ENCODE measurements at places on chromosomes 4 and X.

DNA sequence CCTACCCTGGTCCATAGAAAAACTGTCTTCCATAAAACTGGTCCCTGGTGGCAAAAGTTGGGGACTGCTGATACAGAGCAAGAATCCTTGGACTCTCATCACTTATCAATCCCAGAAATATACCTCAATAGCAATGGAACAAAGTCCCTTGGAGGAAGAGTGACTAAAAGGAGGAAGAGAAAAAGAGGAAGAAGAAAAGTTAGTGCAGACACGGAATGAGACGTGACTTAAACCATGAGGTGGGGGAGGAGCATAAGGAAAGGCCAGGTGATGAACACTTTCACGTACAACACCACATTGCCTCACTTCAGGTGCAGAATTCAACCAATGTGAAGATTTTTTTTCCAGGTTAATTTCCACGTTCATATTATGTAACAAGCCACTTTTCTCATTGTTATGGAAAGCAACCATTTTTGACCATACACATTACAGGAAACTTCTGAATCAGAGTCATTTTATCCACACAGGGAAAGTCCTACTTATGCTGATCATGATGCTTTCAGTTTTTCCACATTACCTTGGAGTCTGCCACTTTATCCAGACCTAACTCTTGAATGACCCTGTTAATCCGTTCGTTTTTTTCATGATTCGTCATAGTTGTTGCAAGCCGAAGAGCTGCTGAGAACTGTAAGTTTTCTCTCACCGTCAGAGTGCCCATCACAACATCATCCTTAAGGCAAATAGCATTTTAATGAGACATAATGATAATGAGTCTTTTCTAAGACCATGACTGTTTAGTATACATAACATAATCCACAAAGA, 27.7 kb downstream of the ABCG2 start:
- DNase-seq = no peak

DNA sequence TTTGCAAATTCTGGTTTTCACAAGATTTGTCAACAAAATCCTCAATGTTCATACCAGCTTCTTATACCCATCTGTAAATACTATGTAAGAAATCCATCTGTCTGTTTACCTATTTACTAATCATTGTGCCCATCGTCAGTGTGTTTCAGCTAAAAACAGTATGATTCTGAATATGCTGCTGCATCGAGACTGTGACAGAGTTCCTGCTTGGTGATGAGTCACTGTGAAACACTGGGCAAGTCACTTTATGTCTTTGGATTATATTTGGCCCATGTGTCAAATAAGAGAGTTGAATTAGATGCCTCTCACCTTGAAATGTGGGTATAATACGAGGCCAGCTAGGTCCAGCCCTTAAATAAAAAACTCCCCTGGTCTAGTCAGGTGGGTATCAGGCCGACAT, 79.3 kb downstream of the CBLL2 start:
- no peak for DNase-seq

DNA sequence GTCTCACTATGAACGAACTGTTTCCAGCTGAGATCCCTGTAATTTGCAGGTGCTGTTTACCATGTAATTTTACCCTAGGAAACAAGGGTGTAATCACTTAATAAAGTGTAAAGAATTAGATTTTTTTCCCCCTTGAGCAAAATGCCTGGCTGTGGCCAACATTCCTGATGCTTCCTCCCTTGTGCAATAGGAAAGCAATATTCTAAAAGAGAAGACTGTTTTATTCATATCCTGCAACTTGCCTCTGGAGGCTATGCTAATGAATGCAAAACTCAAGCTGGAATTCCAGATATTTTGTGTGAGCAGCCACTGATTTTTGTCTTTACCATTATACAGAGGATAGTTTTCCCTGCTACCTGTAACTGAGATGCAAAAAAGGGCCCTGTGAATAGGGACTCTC, 98.0 kb downstream of the AWAT2 start:
- DNase-seq = no peak

DNA sequence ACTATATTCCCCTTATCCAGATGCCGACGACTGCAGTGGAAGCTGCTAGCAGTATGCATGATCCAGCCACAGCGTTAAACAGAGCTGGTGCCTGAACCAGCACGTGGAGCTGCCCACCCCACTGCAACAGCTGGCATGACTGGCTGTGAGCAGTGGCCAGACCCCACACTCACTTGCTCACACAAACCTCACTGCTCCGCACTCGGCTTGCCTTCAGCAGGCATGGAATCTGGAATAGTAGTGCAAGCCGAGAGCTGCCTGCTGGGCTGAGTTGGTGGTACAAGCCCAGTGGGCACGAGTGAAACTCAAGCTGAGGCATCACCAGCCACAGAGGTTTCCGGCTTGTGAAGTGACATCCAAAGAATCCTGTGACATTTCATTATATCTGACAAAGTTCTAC, 1197.6 kb downstream of the FAM133A start:
- no peak for DNase-seq

DNA sequence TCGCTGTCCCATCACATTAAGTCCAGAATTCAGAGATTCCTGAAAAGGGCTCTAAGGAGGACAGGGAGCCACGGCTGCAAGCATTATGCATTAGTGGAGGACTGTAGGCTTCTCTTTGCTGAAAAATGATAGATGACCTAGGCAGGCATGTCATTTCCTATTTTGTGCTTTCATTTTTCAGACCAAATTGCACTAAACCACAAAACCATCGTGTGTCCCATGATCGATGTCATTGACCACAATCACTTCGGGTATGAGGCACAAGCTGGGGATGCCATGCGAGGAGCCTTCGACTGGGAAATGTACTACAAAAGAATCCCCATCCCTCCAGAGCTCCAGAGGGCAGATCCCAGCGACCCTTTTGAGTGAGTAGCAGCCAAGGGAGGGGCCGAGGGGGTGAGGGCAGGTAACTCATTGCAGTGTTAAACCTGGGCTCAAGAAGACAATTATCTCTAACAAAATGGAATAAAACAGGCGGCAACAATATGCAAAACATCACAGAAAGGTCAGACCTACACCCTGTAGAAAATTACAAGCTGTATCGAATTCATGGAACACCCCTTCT, 355.2 kb upstream of the GALNT7 start:
- DNase-seq = no peak

All from activated effector memory CD4-positive, alpha-beta T cell treated with Interleukin-2 at 50 U/mL for 16 hours (primary cell).